PC-3 (cell line): ENCODE measurements at places on chromosomes 12 and 14. TPM values are rescaled to one million over a fixed set of nuclear protein-coding genes. Genes with fewer than 3 reads are reported as not detected.

Gene GAS2L3
- total RNA-seq, result 24.8 and 27.8 TPM in 2 replicates

Gene PLEKHD1
- total RNA-seq, result 0.15 and 0.35 TPM in 2 replicates

GRCh38 chr14:104223101-104224041 lies 85.0 kb downstream of the KIF26A start:
- H3K4me1 ChIP-seq, result peaks cover 8% of the 10 kb centered on the region
- peaks cover 27% of the 10 kb centered on the region for H3K27me3 ChIP-seq

GRCh38 chr12:24023081-24023480 lies 73.6 kb upstream of the SOX5 start:
- no peak overlapping the region for H3K27ac ChIP-seq
- no peaks in the 10 kb centered on the region for H3K27me3 ChIP-seq
- no peak for DNase-seq
- no peaks in the 10 kb centered on the region for H3K4me1 ChIP-seq
- no peak overlapping the region for H3K4me3 ChIP-seq

DNA sequence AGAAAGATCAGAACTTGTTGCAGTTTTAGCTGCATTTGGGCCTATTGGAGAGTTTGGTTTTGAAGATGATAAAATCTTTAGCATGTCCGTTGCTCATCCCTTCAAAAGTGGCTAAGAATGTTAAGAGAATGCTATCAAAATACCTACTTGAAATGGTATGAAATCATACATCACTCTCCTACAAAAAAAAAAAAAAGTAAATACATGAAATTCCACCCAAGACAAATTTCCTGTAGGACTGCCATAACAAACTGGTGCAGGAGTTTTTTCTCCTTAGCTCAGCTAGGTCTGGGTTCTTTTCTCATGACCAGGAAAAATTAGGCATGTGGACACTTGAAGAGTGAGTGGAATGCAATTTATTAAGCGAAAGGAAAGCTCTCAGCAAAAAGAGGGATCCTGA lies 15.9 kb upstream of the FAR2 start:
- no peak for DNase-seq
- no peak overlapping the region for H3K4me3 ChIP-seq
- H3K4me1 ChIP-seq, result no peaks in the 10 kb centered on the region
- no peak overlapping the region for H3K27ac ChIP-seq
- H3K36me3 ChIP-seq, result no peaks in the 10 kb centered on the region

- H3K27ac ChIP-seq, result no peak overlapping the region
- H3K36me3 ChIP-seq, result no peaks in the 10 kb centered on the region
- no peak for DNase-seq
- H3K27me3 ChIP-seq, result no peaks in the 10 kb centered on the region
- H3K4me3 ChIP-seq, result no peak overlapping the region
- H3K4me1 ChIP-seq, result no peaks in the 10 kb centered on the region
These were observed 13.0 kb upstream of the MFAP5 start for GRCh38 chr12:8675591-8676036.

- no peak for DNase-seq
- H3K4me3 ChIP-seq, result no peak overlapping the region
- H3K27ac ChIP-seq, result peak overlapping the region; percentile 93
These were observed 144.1 kb upstream of the GRIP1 start for GRCh38 chr12:66822961-66823360.

GRCh38 chr14:77059276-77059915 lies 30.9 kb upstream of the IRF2BPL start:
- peaks cover 5% of the 10 kb centered on the region; the same call in 1 of the 2 replicates for H3K36me3 ChIP-seq
- H3K27ac ChIP-seq, result peak overlapping the region; percentile 34

- H3K27me3 ChIP-seq, result no peaks in the 10 kb centered on the region
- no peak overlapping the region for H3K27ac ChIP-seq
- no peak for DNase-seq
- H3K4me1 ChIP-seq, result peaks cover 24% of the 10 kb centered on the region
- no peak overlapping the region for H3K4me3 ChIP-seq
These were observed 129.3 kb upstream of the RAP1B start for GRCh38 chr12:68481181-68481941.

- peaks cover 53% of the 10 kb centered on the region for H3K27me3 ChIP-seq
- no peaks in the 10 kb centered on the region for H3K4me1 ChIP-seq
- no peak for DNase-seq
- no peaks in the 10 kb centered on the region for H3K36me3 ChIP-seq
- no peak overlapping the region for H3K27ac ChIP-seq
These were observed 131.8 kb downstream of the TBX5 start for GRCh38 chr12:114274131-114274530.
